ENCODE measurements at places on chromosomes 7 and 10.
A peak's percentile ranks its signal among the peaks of the same experiment; 100 is the strongest.

DNA sequence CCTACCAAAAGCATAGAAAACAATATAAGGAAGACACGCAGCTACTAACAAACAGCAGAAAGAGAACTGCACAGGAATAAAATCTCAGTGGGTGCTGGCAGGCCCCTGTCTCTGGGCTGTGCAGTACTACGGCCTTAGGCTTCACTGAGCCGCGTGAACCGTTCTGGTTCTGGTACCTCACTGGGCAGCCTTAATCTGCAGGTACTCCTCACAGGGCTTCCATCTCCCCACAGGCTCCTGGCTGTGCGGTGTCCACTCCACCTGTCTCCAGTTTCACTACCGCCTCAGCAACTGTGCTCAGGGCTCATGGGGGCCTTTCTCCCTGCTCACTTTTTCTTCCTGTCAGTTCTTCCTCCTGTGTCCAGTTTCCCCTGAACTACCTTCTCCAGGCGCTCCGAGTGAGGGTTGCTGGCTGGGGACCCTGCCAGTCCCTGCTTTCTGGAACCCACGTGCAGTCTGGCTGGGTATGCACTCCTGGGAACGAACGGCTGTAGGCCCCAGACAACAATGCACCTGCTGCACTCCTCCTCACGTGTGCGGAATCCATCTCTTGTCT, 75.7 kb downstream of the VIPR2 start:
- DNase-seq = no peak

- no peak for DNase-seq
These were observed 18.0 kb upstream of the FGFR2 start for GRCh38 chr10:121616291-121616690.

- no peak for DNase-seq
These were observed 608.8 kb downstream of the PARD3 start for GRCh38 chr10:34206078-34206934.

- DNase-seq = no peak
These were observed 110.4 kb downstream of the TCF7L2 start for GRCh38 chr10:113060201-113061053.

DNA sequence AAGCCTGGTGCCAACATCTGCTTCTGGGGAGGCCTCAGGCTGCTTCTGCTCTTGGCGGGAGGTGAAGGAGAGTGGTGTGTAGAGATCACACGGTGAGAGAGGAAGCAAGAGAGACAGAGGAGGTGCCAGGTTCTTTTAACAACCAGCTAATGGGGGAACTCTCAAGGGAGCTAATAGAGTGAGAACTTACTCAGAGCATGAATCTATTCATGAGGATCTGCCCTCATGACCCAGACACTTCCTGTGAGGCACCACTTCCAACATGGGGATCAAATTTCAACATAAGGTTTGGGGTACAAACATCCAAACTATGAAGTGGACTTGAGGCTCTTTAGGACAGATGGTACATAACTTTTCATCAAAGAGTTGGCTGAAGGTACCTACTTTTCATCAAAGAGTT, 5.1 kb upstream of the ZNF32 start:
- no peak for DNase-seq

DNA sequence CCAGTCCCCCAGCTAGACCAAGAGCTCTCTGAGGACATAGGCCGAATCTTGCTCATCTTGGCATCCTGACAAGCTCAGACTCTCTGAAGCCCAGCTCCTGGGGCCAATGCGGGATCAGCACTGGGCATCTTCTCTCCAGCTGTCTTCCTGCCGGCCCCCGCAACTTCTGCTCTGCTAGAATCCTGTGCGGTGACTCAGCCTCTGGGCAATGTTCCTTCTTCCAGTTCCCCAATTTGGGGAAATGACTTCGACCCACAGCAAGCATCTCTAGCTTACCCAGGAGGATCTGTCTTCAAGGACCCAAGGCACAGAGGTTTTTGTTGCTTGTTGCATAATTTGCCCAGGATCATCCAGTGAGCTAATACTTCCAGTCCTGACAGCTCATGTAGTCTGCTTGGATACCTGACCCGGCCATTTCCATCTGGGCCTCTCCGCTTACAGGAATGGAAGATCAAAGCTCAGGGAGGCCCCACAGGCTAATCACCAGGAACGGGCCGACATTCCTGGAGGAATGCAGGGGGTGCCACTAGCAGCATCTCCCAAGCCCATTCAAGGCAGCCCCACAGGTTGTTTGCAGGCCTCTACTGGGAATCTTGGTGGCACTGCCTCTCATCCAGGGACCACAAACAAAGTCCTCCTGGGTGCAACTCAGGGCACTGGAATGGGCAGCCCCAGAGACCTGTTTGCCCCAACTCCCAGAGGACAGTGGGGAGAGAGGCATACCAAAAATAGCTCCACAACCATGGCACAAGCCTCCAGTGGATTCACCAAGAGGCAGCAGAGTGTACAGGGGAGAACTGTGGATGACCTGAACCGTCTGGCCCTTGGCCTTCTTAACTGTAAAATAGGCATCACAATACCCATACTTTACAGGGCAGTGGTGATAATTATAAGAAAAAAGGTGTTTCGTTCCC, 151.9 kb downstream of the NEURL1 start:
- DNase-seq = no peak

- no peak for DNase-seq
These were observed 121.8 kb downstream of the SGMS1 start for GRCh38 chr10:50501924-50502452.

GRCh38 chr7:45643630-45644029, 69.5 kb downstream of the ADCY1 start:
- DNase-seq = no peak

DNA sequence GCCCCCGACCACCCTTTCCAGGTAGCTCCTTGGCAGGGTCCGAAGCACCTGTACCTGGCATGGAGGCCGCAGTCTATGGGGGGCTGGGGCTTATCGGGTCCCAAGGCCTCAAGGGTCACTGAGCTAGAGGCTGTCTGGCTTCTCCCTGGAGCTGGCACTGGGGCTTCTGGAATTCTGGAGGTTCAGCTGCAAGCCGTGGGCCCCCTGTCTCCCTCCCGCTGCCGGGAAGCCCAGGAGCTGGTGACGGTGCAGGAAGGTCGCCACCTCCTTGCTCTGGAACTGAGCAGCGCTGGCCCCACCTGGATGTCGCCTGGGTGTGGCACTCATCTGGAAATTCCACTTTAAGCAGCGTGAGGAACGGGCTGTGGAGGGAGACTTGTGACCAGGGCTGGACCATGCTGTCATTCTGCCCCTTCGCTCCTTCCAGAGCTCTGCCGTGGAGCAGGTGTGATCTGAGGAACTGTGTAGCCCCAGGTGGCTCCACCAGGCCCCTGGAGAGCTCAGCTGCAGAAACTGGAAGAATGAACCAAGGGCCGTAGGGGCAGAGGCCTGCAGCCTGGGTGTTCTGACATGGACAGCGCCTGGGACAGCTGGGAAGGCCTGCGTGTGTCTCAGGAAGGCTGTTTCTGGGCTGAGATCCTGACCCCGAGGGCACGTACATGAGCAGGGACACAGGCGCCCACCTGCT, 129.7 kb upstream of the PPP2R2D start:
- DNase-seq = no peak

GRCh38 chr10:75974080-75974479, 542.7 kb downstream of the LRMDA start:
- DNase-seq = no peak

GRCh38 chr7:2939193-2939885, 95.2 kb upstream of the GNA12 start:
- no peak for DNase-seq

DNA sequence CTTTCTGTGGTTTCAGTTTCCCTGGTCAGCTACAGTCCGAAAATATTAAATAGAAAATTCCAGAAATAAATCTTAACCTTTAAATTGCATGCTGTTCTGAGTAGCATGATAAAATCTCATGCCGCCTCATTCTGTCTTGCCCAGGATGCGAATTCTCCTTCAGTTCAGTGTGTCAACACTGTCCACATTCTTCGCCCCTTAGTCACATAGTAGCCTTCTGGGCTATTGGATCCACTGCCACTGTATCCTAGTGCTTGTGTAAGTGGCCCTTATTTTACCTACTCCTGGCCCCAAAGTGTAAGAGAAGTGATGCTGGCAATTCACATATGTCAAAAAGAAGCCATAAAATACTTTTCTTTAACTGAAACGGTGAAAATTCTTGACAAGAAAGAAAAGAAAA, 129.6 kb downstream of the ZWINT start:
- DNase-seq = no peak

DNA sequence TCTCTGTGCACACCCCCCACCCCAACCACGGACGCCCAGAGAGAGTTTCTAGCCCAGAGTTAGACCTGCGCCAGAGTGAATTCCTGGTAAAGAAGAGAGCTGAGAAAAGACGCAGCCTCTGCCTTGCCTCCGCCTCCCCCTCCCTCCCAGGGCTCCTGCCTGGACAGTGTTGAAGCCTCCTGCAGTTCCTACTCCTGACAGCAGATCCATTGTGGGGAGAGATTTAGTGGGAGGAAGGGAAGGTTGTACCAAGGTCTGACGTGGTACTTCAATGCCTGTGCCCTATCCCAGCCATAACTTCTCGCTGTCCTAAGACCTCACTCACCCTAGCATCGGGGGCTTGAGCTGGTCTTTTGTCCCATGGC, 952 bp downstream of the SRRM3 start:
- no peak for DNase-seq

GRCh38 chr10:96513698-96514561, at the start of gene TLL2:
Gene TLL2, minus strand, starts transcription at chr10:96513926. Its CDS starts 241 bp downstream, at chr10:96513685.
- peak; percentile 15 for DNase-seq

- no peak for DNase-seq
These were observed 140.2 kb upstream of the AHR start for GRCh38 chr7:17158261-17158660.

DNA sequence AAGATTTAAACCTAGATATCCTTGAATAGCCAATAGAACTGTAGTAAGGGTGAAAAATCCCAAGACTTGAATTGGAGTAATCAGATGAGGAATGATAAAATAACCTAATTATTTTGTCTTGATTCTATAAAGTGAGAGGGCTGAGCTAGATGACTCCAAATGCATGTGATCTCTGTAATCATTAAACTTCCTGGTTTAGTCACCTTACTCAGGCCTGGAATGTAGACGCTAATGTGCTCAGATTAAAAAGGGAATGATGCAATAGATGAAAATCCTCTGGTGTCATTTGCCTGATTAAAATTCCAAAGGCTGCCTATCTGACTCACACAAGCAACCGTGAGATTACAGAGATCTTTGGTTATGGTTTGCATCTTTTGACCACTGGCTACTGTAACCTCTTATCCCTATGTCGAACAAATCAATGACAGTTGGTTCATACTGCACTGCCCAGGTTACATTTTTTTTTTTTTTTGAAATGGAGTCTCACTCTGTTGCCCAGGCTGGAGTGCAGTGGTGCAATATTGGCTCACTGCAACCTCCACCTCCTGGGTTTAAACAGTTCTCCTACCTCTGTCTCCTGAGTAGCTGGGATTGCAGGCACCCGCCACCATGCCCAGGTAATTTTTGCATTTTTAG, 2.9 kb upstream of the HKDC1 start:
- DNase-seq = no peak

GRCh38 chr10:15856328-15857015, 3.8 kb downstream of the MINDY3 start:
- DNase-seq = no peak

DNA sequence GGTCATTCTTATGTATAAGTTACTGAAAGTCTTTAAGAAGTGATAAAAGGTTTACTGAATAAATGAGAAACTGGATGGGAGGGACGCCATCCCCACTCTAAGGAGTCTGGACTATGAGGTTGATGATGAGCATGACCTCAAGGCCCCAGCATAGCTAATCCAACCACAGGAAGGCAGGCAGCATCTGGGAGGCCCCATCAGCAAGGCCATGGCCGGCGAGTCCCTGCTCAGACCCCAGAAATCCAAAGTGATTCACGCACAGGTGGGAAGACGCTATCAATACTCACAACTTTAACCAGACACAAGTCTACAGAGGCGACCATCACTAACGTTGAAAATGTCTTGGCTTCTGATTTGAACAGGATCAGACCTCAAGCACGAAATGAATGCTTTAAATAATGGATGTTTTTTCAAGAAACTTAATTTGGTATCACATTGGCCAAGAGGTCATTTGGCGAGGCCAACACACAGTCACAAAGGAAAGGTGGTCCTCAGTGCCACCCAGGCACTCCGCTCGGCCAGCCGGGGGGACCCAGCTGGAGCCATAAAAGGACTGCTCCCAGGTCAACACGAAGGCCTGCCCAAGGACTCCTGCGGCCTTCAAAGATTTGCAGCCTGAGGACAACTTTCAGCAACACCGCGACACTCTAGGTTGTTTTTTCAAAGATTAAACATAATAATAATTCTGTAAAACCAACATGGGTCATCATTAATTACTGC, 228.5 kb downstream of the PTPRN2 start:
- no peak for DNase-seq

DNA sequence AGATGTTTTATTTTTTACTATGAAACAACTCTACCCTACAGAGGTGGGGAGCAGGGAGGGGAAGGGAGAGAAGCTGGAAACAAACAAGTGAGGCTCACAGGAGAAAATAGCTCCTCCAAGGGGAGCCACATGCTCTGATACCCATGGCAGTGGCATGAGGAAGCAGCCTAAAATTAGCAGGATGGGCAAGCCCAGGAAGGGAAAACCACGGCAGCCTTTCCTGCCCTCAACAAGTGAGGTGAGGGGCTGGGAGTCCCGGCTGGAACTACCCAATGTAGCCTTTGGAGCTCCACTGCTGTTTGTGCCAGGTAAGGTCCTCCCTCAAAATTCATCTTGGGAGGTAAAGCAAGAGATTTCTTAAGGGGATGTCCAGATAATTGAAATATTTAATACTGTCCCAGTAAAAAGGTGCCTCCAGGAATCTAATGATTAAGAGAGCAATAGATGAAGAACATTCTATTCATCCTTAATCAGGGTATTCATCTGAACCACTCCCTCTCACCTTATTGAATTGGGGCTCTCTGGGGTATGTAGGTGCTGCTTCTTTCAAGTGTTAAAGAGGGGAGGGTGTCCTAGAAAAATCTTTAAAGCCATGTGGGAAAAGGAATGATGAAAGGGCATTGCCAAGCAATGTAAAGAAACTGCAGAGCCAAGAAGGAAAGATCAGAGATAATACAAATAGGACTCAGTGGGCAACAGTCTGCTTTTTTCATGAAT, 12.8 kb upstream of the HERC4 start:
- no peak for DNase-seq

DNA sequence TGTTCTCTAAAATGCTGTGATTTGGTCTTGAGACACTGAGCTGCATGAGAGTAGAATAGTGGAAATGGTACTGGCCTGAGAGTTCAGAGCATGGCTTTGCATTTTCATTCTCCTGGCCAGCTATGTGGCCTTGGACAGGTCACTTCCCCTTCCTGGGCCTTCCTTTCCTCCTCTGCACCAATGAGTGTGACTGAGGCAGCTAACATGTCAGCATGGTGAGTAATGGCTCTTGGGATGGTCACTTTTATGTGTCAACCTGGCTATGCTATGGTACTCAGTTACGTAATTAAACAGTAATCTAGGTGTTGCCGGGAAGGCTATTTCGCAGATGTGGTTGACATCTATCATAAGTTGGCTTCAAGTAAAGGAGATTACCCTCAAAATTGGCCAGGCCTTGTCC, 109.3 kb downstream of the RTKN2 start:
- no peak for DNase-seq

DNA sequence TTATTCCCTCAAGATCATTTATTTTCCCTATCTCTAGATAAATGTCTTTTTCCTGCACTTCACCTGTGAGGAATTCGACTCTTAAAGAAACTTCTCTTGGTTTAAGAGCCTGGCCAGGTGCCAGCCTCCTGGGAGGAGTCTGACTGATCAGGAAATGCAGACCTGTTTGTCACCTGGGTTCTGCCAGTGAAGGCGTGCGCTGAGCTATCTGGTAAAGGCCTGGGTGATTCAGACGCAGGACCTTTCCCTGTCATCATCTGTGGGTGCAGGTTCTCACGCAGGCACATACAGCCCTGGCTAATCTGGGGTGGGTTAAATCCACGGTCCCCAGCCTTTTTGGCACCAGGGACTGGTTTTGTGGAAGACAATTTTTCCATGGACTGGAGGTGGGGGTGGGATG, 65.3 kb upstream of the AQP1 start:
- DNase-seq = no peak

GRCh38 chr7:148944935-148945934, 61.1 kb upstream of the EZH2 start:
- no peak for DNase-seq
